ENCODE measurements at places on chromosomes 7 and 10. TPM values are rescaled to one million over a fixed set of nuclear protein-coding genes. Genes with fewer than 3 reads are reported as not detected.

- DNase-seq: no peak
Measured at GRCh38 chr10:104485632-104486031, 132.0 kb downstream of the CFAP58 start.

Gene FOXL3
- not detected for total RNA-seq

DNA sequence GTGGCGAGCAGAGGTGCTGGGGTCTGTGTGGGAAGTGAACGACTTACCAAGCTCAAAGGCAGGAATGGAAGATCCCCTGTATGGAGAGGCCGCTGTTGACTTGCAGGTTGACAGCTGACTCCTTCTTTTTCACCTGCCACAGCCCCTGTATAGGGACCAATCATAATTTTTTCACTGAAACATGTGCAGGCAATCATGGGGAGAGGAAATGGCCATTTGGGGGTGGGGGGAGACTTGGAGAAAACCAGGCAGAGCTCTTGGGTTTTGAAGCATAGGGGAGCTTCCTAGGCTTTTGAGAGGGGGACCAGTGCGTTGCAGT is 101.4 kb downstream of the WDR37 start:
- DNase-seq: no peak

- no peak for DNase-seq
Measured at GRCh38 chr7:128160296-128160695, 80.8 kb upstream of the LEP start.

DNA sequence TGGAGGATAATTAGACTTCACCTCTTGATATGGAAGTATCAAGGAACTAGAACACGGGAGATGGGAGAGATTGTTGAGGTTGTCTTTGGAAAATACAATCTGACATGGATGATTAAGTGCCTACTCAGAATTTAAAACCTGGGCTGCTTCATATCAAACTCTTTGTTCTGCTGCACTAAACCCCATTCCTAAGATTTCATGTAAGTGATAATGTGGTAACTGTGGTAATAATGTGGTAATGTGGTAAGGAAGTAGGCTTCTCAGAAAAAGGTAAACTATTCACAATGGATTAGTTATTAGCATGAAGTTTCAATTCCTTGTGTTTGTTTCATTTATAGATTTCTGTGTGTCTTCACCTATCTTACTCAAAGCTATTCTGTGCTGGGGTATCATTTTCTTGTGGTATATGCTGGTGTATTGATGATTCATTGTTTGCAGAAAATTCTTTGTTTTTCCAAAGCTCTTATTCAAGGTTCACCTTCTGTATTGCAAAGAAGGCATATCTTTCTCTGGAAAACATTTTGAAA is 129.9 kb upstream of the TAC1 start:
- DNase-seq: no peak

DNA sequence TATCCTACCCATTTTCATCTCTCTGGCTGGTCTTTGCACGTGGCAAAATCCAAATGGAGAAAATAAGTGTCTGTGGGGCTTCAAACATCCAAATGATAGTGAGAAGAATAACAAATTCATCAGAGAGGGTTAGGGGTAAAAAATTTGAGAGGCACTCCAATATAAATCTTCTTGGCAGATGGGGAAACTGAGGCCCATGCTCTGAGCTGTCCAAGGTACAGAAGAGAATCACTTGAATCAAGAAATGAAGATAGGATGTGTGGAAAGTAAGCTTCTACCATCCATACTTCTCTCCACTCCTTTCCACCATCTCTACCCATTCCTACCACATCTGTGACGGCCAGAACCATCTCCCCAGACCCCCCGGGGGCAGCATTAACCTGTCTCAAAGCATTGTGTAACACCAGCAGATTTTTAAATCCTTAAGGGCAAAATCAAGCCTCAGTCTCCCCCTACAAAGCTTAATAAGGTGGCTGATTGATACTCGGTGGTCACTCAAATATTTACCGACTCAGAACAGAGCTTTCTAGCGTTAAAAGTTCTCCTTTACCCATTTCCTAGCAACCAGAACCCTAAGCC is 818 bp downstream of the GOT1 start:
- no peak for DNase-seq

Gene ZNF107
- total RNA-seq: 13.5 TPM

GRCh38 chr10:79112881-79113431 is 44.2 kb downstream of the ZMIZ1 start:
- no peak for DNase-seq

- DNase-seq: no peak
Measured at GRCh38 chr7:121017586-121017985, 29.1 kb downstream of the CPED1 start.

Gene PKD2L1
- not detected for total RNA-seq

Gene MGMT
- total RNA-seq: 23.8 TPM

GRCh38 chr7:30169579-30169978 is 34.8 kb downstream of the MTURN start:
- DNase-seq: no peak

GRCh38 chr7:29291723-29292618 is 97.4 kb downstream of the CHN2 start:
- DNase-seq: no peak

Gene HACD1
- total RNA-seq: 3.3 TPM

Gene OR2A42
- total RNA-seq: not detected

DNA sequence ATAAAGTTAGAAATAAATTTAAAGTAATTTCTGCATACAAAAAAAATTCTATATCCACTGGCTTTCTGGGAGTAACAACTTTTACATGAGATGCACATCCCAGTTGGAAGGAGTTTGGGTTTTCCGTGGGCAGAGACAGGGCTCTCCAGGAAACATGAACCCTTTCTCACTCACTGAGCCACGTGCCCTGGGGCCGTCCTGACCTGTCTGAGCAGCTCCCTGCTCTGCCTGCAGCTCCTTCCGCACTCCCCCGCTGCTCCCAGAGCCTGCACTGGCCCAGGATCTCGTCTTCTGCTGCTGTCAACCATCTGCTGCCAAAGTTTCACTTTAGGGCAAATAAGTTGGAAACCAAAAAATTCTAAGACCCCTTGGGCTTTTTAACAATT is 169.1 kb downstream of the DIP2C start:
- DNase-seq: no peak
